ENCODE measurements at places on chromosomes 6 and 20.

GRCh38 chr20:4674672-4675071 lies 47.0 kb upstream of the PRND start:
- DNase-seq: no peak

DNA sequence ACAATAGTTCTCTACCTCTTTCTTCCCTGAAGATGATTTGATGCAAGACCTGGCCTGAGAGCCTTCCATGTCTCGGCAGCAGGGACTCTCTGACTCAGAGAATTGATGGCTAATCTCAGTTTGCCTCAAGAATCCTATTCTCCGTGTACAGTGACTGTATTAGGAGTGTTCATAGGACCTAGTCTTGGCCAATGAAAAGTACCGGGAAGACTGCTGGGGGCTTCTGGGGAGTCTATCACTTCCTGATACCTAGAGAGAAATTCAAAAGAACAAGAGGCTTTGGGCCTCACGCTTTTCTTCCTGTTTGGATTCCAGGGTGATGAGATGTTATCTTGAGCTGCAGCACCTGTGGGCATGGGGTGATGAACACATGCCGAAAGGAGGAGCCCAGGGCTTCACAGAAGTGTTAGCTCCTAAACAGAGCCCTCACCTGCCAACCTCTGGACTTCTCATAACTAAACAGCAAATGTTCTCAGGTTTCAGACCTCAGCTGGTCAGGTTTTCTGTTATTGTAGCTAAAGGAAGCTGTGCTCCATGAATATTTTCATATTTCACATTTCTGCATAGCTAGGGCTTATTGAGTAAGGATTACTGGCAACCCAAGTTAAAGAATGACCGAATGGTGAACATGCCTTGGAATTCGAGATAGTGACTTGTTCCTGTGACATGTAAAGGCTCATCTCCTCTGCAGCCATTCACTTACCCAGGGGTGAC lies 323.1 kb upstream of the AGPAT4 start:
- no peak for DNase-seq

DNA sequence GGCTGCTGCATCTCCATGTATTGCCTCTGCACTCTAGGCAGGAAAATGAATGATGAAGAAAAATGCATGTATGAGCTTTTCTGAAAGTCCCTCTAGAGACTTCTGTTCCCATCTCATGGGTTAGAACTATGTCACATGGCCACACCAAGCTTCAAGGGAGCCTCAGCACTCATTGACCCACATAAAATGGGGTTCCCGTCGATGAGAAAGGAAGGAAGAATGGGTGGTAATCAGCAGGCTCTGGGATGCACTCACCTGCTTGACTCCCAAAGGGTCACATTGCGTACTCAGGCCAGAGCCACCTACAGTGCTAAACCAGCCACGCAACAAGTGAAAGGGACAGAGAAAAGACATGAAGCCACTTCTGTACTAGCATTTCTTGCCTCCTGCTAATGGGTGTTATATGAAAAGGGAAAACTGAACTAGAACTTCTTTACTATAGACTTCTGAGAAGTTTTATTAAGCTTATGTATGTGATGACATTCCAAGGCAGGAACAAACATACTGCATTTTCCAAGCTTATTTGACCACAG lies 95.8 kb upstream of the GCM1 start:
- no peak for DNase-seq

GRCh38 chr6:111625099-111625416 lies 19.4 kb upstream of the TRAF3IP2 start:
- no peak for DNase-seq

GRCh38 chr20:58718729-58719128 lies 26.1 kb downstream of the NPEPL1 start:
- no peak for DNase-seq

- no peak for DNase-seq
Observed at GRCh38 chr20:4375881-4376280, 345.8 kb upstream of the PRND start.

Measured in stimulated activated CD4-positive, alpha-beta T cell treated with anti-CD3 and anti-CD28 coated beads, Interleukin-15, amount 100 ng/mL, for 1 hour (primary cell).